ENCODE measurements at places on chromosomes 4 and X.

- no peak for DNase-seq
Measured at GRCh38 chr4:7324651-7325121, 110.0 kb downstream of the PSAPL1 start.

DNA sequence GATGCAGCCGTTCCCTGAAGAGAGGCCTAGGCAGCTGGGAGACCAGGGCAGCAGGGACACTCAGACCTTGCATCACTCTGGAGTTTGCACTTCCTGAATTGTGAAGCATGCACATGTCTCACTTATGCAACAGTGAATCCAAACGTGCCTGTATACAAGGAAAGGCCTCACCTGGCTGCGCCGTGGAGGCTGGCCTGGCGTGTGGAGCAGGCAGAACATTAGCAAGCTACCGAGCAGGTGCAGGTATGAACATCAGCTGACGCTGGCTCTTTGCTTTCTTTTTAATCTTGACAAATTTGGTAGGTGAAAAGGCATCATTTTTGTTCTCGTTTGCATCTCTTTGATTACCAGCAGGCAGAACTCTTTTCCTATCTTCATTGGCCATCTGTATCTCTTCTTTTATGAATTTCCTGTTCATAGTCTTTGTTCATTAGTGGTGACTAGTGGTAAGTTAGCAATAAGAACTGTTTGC lies 37.1 kb upstream of the IRAK1 start:
- no peak for DNase-seq

GRCh38 chrX:71629467-71629866 lies 11.2 kb upstream of the CXCR3 start:
- DNase-seq = no peak

DNA sequence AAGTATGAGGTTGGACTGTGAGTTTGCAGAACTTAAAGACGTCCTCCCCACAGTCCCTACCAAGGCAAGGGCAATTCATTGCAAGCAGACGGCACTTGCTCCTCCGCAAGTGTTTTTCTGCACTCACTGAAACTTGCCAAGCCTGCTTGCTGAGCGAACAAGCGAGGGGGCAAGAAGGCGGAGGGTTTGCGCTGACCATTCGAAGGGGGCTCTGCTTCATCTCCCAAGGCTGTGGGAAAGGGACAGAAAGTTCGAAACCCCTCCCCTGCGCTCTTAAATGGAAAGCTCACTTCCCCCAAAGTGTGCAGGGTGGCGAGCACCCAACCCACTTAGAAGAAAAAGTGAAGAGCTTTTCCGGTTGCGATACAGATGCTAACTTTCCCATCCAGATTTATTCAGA lies 1.4 kb downstream of the MID1 start:
- DNase-seq = no peak

DNA sequence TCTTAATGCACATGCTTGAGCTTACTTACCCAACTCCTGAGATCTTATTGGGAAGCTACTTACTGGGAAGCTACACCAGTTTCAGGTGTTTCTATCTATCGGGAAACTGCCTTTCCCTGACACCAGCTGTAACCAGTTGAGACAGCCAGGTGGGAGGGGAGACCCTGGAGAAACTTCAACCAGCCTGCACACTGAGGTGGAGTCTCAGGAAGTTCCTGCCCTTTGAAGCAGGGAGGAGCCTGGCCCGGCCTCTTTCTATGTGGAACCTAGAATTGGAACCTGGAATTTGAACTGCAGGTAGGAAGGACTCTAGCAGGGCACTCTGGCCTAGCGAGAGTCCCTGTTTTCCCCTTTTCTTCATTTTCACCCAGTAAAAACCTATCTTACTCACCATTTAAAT lies 425.8 kb upstream of the PABPC4L start:
- no peak for DNase-seq

DNA sequence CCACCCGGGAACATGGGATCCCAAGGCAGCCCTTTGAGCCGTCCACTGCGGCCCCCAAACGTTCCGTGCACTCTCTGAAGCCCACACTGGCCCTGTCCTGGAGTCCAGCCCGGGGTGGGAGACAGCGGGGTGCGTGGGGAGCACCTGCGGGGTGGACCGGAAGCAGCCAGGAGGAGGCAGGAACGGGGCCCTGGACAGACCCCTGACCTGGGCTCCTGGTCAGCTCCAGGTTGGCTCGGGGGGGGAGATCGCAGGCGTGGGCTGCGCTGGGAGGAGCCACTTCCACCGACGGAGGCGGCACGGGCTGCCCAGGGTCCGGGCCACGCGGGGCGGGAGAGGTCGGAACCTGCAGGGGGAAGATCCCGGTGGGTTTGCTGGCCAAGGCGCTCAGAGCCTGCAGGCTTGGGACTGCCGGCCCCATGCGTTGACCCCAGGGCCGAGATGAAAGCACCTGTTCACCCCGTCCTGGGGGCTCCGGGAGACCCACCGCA lies 5.7 kb upstream of the PLCXD1 start:
- no peak for DNase-seq

DNA sequence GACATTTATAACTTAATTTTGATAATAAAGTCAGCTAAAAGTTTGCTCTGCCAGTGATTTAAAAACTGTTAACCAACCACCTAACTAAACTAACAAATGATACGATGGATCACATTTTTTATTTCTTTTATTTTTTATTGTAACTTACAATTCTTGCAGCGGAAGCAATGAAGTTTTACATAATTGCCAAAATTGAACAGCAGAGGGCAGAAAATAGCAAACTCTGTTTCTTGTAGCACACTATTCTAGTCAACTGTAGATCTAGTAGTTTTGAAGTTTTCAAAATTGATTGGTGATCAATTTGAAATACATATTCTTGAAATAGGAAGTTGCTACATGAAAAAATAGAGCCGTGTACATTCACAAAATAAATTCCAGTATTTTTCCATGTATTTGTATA lies 2.8 kb upstream of the GRIA2 start:
- no peak for DNase-seq

- DNase-seq = no peak
Measured at GRCh38 chrX:72243472-72243871, 4.6 kb upstream of the ERCC6L start.

DNA sequence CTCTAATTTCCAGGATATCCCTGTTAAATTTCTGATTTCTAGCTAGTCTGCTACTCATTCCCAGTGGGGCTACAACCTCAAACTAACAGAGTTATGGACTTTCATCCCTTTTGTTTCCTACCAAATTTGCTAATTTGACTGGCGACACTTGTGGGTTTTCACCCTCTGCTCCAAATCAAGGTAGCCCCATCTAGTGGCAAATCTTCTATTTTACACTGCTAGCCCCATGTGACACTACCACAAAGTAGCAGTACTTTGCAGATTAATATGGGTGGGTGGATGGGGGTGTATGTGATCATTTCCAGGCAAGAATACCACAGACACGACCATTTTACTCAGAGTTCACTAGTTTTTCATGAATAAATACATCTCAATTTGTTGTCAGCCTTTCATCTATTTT lies 150.3 kb downstream of the MSL3 start:
- DNase-seq = no peak

DNA sequence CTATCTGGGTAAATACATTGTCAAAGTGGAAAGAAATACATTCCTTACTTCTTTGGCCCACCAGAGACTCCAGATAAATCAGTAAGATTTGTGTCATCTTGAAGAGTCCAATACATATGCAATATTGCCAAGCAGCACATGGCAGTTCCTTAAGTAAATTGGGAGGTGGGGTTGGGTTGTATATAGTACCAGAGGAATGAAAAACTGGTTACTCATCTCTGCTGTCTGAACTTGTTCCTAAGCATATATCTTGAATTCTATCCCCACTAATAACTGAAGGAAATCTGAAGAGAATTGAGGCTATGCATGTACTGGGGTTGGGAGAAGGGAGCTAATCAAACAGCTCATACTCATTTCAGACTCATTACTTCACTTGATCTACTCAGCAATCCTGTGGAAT lies 14.8 kb downstream of the TCEAL8 start:
- DNase-seq = no peak

GRCh38 chrX:81957900-81958545 lies 756.1 kb downstream of the SH3BGRL start:
- no peak for DNase-seq

DNA sequence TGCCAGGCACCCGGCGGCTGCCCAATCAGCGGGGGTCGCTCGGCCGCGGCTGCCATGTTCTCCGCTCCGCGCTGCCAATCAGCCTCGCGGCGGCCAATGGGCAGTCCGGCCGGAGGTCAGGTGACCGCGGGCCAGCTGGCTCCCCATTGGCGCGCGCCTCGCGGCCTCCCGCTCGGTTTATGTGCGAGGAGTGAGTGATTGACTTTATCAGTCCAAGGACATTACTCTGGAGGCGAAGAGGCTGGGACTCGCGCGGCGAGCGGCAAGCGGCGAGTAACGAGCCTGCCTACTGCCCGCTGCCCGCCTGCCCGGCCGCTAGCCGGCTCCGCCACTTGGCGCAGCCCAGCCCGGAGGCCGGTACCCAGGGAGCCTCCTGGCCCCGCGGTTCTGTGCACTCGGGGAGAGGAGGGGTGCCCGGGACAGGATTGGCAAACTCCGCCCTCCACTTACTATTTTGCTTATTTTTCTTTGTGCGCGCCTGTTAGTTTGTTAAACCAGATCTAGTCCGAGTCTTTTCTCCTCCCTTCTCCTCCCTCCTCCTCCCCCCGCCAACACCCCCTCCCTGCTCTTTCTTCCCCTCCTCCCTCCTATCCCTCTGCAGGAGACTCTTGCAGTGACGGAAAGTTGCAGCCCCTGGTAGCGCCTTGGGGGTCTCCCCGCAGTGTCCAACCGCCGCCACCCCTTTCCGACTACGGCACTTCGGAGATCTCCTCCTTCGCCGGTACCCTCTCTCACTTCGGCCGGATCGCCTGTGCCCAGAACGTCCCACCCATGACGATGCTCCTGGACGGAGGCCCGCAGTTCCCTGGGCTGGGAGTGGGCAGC lies at the start of gene ZIC3:
Gene ZIC3, plus strand, starts transcription at position 207 of the 825 bp plus-strand sequence. Its CDS starts 565 bp downstream, at position 772.
- DNase-seq = no peak

GRCh38 chr4:145580906-145581305 lies 38.3 kb upstream of the MMAA start:
- DNase-seq = no peak

GRCh38 chrX:45133465-45133864 lies 67.2 kb downstream of the DIPK2B start:
- no peak for DNase-seq

DNA sequence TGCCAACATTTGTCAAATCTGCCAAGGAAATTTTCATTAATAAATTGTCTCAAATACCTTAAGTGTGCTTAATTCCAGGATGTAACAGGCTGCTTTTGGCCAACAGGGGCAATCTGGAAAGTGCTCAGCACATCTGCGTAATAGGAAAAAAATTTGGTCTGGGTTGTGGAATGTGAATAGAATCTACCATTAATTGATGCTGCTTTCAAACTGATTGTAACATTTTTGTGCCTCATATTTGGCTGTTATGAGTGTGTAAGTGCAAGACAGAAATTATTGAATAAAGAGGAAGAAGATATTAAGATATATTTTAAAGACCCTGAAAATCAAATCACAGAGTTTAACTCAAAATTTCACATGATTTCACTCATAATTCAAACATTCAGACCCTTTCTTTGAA lies 41.1 kb downstream of the REELD1 start:
- DNase-seq = no peak

DNA sequence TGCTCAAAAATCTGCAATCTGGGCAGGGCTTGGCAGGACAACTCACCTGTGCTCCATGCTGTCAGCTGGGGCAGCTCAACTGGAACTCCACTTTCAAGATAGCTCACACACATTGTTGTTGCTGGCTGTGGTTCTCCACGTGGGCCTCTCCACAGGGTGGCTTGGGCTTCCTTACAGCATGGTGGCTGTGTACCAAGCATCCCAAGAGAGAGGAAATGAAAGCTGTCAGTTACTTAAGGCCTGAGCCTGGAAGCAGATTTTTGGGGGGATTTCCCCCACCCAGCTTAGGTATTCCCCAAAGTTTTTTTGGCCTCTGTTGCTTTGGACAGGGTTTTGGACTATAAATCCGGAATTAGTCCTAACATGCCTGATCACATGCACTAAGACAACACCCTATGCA lies 81.0 kb downstream of the BCOR start:
- no peak for DNase-seq

DNA sequence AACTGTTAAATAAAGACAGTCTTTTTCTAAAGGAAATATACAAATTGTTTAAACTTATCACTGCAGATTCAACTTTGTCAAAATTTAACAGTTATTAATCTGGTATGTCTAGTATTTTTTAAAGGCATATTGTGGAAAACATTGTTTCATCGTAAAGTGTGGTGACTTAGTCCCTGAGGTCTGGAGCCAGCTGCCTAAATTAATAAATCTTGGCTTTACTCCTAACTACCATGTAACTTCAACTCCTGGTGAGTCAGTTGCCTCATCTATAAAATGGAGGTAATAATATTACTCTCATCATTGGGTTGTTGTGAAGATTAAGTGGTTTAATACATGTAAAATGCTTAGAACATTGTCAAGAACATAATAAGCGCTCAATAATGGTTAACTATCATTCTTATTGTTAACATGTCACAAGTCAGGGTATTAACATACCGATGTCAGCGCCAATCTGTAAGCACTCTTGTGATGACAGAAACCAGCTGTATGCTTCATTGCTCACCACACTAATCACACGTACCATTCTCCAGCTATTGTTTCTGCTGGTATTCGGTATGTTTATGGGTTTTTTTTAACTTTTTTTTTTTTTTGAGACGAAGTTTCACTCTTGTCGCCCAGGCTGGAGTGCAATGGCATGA lies 14.1 kb upstream of the SMIM43 start:
- DNase-seq = no peak

GRCh38 chr4:74768857-74769525 lies 25.3 kb downstream of the BTC start:
- DNase-seq = no peak

- no peak for DNase-seq
Measured at GRCh38 chr4:169398316-169398715, 127.6 kb upstream of the SH3RF1 start.

DNA sequence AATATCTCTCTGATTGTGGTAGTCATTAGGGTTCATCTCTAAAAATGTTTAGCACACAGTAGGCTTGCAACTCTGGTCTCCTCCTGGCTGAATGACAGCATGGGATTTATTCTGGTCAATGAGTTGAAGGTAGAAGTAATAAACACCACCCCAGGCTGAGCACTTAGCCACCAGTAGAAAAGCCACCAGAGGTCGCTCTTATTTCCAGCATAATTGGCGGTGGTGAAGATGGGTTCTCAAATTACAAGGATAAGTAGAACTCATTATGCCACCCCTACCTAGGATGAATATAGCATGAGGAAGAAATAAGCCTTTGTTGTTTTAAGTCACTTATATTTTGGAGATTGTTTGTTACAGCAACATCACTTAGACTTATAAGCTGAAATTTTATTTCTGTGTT lies 302.7 kb downstream of the GPM6A start:
- no peak for DNase-seq

- no peak for DNase-seq
Measured at GRCh38 chrX:40109288-40110008, 11.7 kb upstream of the BCOR start.

- DNase-seq = no peak
Measured at GRCh38 chrX:130119312-130119898, 9.1 kb upstream of the ELF4 start.

DNA sequence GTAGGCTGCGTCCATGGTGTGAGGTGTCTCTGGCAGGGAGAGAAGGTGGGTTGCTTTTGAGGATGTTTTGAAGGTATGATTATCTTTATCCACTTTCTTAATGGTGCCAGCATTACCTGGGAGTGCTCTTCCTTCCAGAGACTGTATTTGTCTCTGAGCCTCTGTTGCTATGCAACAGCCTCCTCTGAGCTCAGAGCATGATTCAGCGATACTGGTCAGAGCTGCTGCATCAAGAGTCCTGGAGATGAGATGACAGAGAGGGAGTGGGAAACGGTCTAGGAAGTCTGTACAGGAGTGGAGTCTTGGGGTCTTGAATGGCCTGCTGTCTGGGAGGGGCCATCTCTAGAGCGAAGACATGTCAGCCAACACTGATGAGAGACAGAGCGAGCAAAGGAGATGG lies 104.4 kb upstream of the RAB40AL start:
- no peak for DNase-seq

- DNase-seq = no peak
Measured at GRCh38 chr4:102789317-102789717, 28.5 kb upstream of the MANBA start.

Data from stimulated activated CD8-positive, alpha-beta memory T cell treated with anti-CD3 and anti-CD28 coated beads, Interleukin-4, amount 100 ng/mL, for 1 hour (primary cell).